ENCODE measurements at places on chromosomes 5 and 9.

DNA sequence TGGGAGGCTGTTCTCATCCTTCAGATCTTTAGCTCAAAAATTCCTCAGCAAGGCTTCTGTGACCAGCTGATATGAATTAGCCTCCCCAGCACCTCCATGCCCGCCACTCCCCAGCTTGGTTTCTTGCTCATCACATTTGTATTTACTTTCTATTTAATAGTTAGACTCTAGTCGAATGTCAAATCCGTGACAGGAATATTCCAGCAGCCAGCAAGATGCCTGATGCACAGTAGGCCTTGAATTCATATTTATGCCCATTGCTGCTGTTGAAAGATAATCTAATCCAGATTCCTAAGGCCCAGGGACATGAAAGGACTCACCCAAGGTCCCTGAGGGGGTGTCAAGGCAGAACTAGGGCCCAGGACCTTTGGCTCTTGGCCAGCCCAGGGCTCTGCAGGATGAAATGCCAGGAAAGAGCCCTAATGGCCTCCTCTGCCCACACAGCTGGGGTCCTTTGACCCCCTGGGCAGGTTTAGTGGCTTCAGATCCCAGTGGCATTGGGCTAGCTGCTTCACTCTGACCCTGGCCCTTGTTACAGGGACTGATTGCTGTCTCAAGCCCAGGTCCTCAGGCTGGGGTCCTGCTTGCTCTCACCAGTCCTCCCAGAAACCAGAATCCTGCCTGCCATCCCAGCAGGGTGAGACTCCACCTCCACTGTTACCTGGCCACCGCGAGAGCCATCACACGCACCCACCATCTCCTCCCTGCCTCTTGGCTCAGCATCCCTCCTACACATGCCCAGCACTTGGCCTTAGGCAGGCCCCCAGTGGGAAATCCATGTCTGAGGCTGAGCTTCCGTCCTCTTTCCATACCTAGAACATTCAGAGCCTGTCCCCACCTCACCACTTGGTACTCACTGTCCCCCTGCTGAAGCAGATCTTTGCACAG, 7.3 kb downstream of the CSF1R start:
- DNase-seq = no peak

GRCh38 chr5:119257613-119258012, 98.2 kb upstream of the TNFAIP8 start:
- no peak for DNase-seq

DNA sequence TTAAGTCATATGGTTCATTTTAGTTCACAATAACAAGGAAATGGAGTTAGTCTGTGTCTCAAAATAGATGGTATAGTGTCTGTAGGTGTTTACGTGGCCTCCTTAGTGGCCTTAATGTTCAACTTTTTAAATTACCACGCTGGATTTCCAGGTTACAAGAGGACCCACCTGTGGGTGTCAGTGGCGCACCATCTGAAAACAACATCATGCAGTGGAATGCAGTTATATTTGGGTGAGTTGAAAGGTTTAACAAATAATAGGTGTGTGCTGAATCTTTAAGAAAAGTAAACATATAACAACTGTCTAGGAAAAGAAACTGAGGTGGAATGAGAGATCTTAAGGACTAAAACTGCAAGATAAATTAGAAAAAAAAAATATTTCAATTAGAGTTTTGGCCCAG, 2.9 kb downstream of the UBE2B start:
- no peak for DNase-seq

DNA sequence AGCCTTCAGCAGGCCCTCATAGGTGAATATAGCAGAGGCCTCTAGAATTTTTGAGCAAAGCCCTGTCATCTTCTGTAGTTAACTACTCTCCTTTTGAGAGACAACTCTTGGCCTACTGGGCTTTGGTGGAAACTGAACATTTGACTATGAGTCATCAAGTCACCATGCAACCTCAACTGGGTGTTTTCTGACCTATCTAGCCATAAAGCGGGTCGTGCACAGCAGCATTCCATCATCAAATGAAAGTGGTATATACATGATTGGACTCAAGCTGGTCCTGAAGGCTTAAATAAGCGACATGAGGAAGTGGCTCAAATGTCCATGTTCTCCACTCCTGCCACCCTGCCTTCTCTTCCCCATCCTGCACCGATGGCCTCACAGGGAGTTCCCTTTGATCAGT, 1115.5 kb downstream of the TAF11L14 start:
- DNase-seq = no peak

GRCh38 chr9:93123561-93124283, 10.3 kb downstream of the NINJ1 start:
- no peak for DNase-seq

DNA sequence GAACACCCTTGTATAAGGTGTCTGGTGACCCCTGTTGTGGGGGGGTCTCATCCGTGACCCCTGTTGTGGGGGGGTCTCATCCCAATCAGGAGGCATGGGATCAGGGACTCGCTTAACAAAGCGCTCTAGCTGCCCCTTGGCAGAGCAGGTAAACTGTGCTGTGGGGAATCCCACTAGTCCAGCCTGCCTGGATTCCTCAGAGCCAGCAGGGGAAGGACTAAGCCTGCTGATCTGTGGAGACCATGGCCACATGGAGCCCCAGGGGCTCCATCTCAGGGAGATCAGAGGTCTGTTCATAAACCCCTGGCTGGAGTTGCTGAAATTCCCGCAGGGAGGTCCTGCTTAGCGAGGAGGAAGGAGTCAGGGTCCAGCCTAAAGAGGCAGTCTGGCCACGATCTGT, 45.8 kb upstream of the TXNDC8 start:
- no peak for DNase-seq

GRCh38 chr9:137717776-137718327, 99.0 kb downstream of the EHMT1 start:
- no peak for DNase-seq

- no peak for DNase-seq
These were observed 5.0 kb downstream of the RELL2 start for GRCh38 chr5:141641634-141642267.

- no peak for DNase-seq
These were observed at the start of gene RASEF for GRCh38 chr9:83062651-83063527. Gene RASEF (minus strand): TSS chr9:83063142. CDS start chr9:83062867, 275 bp downstream.

DNA sequence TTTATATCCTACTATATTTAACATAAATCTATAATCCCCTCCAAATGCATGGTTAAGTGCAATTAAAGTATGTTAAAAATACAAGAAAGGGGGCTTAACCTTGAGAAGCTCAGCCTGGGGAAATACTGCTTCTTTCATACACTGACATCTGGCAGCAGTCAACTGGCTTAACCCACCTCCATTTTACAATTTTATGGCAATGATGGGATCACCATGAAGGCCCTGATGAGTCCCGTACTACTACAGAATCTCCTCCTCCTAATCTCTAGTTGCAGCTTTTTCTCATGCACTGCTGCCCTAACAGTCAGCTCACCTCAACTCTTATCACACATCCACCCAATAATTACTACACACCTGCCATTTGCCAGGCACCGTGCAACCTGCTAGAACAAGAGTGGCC, 40.9 kb downstream of the ZNF608 start:
- DNase-seq = no peak

DNA sequence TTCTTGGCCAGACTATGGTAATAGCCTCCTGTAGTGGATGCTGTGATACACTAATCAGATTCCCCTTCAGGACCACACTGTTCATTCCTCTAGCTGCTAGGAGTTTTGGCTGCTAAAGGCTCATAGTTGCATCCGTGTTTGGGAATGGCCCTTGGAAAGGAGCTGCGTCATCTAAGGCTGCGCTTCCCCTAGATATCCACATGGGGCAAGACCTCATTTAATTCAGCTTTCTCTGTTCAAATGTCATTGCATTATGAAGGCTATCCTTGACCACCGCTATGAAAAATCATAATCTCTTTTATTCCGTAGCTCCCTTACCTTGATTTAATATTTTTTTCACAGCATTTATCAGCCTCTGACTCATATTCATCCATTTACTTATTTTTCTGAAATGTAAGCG, 258.3 kb upstream of the NR4A3 start:
- no peak for DNase-seq

GRCh38 chr9:137558127-137558526, 6.4 kb downstream of the MRPL41 start:
- DNase-seq = no peak

- DNase-seq = peak; percentile 64
These were observed 32.8 kb downstream of the TUT7 start for GRCh38 chr9:86321373-86321772.

GRCh38 chr5:114782869-114783268, 386.8 kb downstream of the TRIM36 start:
- DNase-seq = no peak

- no peak for DNase-seq
These were observed 41.5 kb downstream of the BOD1 start for GRCh38 chr5:173574983-173575382.

DNA sequence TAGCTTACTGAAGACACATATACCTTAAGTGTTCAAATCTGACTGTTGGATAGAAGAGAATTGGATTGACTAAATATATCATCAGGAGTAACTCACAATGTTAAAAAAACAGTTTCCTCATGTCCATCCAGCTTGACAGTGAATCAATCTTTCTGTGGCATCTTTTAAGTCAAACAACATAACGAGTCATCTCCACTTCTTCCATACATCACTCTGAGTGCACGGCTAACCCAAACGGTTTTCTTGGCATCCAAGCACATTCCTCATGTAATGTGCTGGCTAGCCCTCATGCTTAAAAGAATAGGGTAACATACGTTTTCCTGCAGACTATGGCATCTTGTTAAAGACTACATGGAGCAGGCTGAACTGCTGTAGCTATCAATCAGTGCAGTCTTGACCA, 291.5 kb upstream of the TRPC7 start:
- DNase-seq = no peak

DNA sequence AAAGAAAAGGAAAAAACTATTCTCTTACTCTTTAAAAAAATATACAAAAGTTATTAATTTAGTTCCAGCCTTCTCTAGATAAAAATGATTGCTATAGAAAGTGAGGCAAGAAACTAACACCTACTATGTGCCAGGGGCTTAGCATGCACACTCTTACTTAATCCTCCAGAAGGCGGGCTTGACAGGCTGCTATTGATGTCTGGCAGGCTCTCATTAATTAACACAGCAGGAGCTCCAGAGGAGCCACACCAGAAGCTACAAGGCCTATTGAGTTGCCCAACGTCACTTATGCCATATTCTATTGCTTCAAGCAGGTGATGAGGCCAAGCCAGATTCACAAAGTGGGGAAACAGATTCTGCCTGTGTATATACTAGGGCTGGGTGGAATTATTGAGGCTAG, 54.6 kb upstream of the CLINT1 start:
- DNase-seq = no peak

- DNase-seq = no peak
These were observed 23.8 kb downstream of the MACROH2A1 start for GRCh38 chr5:135375040-135375793.

GRCh38 chr5:176527246-176528222, 9.7 kb downstream of the RNF44 start:
- DNase-seq = no peak

GRCh38 chr5:65209341-65209740, 272.4 kb downstream of the ADAMTS6 start:
- peak; percentile 79 for DNase-seq

DNA sequence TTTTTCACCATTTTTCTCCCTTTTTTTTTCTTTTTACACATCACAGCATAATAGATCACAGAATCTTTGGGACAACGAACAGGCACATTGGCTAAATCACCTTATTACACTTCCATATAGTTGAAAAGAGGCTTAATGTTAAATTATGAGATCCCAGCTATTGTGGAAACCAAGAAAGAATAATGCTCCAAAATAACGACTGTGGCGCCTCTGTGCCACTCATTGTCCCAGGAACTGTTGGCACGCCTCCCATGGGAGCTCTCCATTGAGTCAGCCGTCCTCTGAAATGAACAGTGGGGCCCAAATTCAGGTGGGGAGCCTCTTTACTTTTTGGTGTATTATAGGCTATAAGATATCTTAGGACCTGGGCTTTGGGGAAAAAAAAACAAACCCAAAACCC, 82.2 kb upstream of the NFIB start:
- no peak for DNase-seq

DNA sequence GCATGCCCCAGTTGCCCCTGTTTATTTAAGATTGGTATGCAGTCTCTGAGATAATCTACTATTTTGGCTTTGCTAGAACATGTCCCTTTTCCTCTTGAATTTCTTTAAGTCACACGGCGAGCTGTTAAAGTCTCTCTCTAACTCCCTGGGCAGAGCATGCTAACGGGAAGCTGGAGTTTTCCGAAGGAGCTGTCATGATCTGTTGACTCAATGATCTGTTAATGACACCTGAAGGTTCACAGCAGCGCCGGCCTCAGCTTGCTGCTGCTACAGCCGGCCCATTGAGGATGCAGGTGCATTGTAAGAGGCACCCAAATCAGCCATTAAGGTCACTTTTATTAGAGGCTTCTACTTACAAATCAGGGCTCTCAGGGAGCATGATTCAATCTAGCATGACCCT, 1203.4 kb downstream of the MAT2B start:
- DNase-seq = no peak

DNA sequence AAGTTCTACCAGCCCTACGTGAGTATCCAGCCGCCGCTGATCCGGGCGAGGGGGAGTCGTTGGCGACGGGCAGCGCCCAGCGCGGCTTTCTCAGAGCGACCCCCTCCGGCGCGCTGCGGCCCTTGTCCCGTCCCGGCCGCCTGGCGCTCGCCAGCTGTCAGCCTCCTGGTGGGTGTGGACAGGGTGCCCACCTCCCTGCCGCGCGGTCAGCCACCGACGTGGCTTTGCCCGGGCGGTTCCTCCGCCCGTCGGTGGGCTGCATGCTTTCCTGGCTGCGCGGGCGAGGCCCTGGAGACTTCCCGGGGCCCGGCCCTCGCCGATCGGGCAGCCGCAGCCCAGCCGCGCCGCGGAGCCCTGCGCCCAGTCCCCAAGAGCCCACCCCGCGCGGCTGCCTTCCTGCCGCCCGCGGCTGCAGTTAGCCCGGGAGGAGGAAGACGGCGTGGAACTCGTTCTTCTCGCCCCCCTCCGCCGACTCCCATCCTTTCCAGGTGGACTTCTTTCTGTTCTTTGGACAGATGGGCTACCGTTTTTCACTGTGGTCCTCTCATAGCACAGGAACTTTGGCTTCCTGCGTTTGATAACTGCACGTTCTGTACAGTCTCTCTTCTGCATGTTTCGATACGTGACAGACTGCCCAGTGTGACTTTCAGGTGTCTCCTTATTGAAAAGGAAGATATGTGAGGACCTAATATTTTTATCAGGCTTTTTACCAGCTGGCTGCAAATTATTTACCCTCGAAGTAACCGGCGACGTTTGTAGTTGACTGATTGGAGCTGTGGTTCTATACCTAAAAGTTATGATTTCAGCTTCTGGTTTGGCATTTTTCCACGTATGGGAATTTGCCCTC, 577 bp downstream of the AP3S1 start:
- peak; percentile 35 for DNase-seq

DNA sequence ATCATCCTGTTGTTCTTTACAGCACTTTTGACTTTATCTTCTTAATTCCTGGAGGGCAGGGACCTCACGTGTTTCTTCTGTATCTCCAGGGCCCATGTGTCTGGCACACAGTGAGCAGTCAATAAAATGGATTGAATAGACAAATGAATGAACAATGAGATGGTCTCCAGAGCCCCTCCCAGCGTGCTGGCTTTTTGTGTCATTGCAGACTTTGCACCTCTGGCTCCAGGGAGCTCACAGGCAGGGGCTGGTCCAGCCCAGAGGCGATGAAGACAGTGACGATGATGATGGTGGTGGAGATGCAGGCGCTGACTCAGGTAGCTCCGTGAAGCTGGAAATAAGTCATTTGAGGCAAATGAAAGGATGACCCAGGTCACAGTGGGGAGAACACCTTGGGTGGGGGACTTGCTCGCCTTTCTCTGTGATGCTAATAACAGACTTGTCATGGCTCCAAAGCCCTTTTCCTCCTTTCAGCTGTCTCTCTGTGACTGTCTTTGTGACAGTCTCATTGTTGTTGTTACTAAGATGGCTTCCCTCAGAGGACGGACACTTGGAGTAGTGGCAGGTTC, 30.4 kb upstream of the FABP6 start:
- no peak for DNase-seq
